ENCODE measurements at places on chromosomes 3 and 15. TPM values are rescaled to one million over a fixed set of nuclear protein-coding genes. Genes with fewer than 3 reads are reported as not detected.
A peak's percentile ranks its signal among the peaks of the same experiment; 100 is the strongest.

Gene DTX3L
- 25.8 TPM for total RNA-seq

Gene PAQR9
- not detected for total RNA-seq

Gene UQCC5
- 1.7 TPM for total RNA-seq

Gene RTP4
- 4.2 TPM for total RNA-seq

Gene EPHA3
- total RNA-seq = 3.6 TPM

DNA sequence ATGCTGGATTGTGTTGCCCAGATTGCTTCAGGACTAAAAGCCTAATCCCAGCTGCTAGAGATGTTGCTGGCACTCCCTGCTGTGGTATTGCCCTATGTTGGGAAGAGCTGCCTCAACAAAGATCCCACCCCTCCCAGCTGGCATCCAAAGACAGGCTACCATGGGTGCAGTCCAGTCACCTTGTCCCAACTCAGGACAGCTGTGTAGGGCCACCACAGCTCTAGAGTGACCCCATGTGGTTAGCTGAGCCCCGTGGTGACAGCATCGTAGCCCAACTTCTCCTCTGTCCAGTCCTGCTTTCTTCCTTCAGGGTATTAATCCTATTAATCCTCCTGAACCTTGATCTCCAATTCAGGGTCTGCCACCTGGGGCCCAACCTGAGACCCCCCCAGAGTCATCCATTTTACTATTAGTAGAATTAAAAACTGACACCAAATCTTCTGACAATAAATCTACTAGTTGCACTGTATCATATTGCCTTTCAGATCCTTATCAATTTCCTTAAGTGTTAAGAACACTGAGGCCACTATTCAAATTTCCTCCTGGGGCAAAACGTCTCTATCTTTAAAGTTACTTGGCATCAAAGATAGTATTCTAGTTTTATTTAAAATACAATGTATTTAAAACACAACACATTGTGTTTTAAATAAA, 83.5 kb downstream of the AQP9 start:
- H3K27me3 ChIP-seq = no peaks in the 10 kb centered on the region
- H3K36me3 ChIP-seq = no peaks in the 10 kb centered on the region
- no peaks in the 10 kb centered on the region for H3K4me1 ChIP-seq
- no peak overlapping the region for H3K4me3 ChIP-seq
- H3K27ac ChIP-seq = no peak overlapping the region

GRCh38 chr3:194285024-194285849, 65.9 kb downstream of the CPN2 start:
- H3K36me3 ChIP-seq = no peaks in the 10 kb centered on the region
- no peaks in the 10 kb centered on the region for H3K27me3 ChIP-seq
- no peak for DNase-seq

DNA sequence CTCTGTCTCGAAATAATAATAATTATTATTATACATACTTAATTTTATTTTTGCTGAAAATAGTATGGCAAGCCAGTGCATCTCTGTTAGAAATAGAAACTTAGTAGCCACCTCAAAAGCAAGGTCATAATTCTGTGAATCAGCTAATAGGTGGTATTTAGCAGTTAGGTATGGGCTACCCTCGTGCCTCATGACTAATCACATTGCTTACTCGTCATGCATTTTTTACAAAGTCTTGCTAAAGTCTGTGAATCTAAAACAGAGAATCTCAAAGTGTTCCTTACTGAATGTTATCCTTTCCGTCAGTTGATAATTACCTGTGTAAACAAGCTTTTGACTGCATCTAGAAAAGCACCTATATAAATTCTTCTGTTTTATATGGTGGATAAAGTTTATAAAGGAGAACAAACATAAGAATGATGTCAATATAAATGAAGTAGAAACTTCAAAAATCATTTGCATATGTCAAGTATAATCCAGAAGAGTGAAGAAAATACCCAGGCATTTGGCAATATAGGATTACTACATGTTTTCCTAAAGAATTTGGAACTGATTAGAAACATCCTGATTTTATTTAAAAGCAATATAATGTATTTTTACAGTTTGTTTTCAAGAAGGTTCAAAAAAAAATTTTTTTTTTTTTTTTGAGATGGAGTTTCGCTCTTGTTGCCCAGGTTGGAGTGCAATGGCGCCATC, 6.2 kb downstream of the PPARG start:
- DNase-seq = no peak
- no peaks in the 10 kb centered on the region for H3K36me3 ChIP-seq
- H3K4me1 ChIP-seq = no peaks in the 10 kb centered on the region
- H3K4me3 ChIP-seq = no peak overlapping the region

GRCh38 chr3:194780706-194781105, 95.0 kb downstream of the FAM43A start:
- H3K36me3 ChIP-seq = no peaks in the 10 kb centered on the region
- H3K4me3 ChIP-seq = no peak overlapping the region
- no peak overlapping the region for H3K27ac ChIP-seq
- no peaks in the 10 kb centered on the region for H3K4me1 ChIP-seq

DNA sequence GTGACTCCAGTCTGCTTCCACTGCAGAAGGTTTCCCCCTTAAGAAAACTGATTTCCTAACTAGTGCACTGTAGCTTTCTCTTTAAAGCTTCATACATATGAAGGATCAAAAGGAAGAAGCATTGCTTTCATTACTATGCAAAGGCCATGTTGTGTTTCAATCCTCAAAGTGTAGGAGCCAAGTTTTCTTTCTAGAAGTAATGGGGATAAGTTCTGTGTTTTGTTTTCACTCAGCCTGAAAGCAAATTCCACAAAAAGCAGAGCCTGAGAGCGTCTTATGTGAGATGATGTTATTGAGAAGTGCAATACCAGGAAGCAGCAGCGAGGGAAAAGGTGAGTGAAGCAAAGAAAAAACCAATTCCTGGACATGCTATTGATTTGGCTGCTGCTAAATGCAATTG, 99.7 kb downstream of the GMNC start:
- no peak for DNase-seq
- H3K27me3 ChIP-seq = no peaks in the 10 kb centered on the region
- no peak overlapping the region for H3K4me3 ChIP-seq
- no peaks in the 10 kb centered on the region for H3K36me3 ChIP-seq

- no peak overlapping the region for H3K27ac ChIP-seq
- no peaks in the 10 kb centered on the region for H3K4me1 ChIP-seq
- no peak for DNase-seq
- no peaks in the 10 kb centered on the region for H3K36me3 ChIP-seq
- no peak overlapping the region for H3K4me3 ChIP-seq
Measured at GRCh38 chr3:33278163-33278562, 921 bp downstream of the FBXL2 start.

GRCh38 chr3:98171071-98171470, 4.6 kb downstream of the OR5H15 start:
- H3K36me3 ChIP-seq = no peaks in the 10 kb centered on the region
- no peaks in the 10 kb centered on the region for H3K4me1 ChIP-seq
- DNase-seq = no peak
- no peak overlapping the region for H3K4me3 ChIP-seq

DNA sequence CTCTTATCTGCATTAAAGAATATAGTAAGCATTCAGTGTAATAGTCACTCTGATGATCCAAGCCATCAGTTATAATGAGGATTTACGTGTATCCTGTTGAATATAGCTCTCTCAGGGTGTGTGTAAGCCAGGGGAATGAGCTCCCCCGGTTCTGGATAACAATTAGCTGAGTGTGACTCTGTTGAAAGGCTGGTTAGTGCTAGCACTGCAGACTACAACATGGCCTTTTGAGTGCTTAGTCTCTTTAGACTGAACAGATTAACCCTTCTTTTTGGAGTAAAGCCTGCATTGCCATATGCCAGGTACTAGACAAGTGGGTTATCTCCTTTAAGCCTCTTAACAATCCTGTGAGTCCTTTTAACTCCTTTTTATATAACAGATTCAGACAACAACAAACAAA, 119.5 kb downstream of the TMEM108 start:
- no peaks in the 10 kb centered on the region for H3K27me3 ChIP-seq
- DNase-seq = no peak
- H3K4me1 ChIP-seq = no peaks in the 10 kb centered on the region
- H3K36me3 ChIP-seq = no peaks in the 10 kb centered on the region

DNA sequence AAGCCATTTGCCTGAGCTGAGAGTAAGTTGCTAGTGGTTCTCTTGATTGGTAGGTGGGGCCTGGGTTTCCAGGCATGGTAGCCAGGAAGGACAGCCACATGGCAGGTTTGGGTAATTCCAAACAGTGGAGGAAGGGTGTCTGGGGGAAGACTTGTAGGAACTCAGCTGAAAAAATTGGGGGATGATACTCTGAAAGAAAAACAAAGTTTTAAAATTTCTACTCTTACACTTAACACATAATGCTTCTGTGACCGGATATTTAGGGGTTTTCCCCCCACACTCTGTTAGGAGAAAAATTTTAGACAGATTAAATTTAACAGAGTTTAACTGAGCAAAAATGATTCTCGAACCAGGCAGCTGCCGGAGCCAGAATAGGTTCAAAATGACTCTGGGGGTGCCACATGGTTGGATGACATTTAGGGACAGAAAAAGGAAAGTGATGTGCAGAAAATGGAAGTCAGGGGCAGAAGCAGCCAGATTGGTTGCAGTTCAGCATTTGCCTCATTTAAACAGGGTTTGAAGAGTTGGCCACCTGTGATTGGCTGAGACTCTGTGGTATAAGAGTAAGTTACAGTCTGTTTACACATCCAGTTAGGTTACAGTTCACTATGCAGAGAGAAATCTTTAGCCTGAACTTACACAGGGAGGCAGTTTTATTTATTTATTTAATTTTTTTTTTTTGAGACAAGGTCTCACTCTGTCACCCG, 8.1 kb downstream of the B2M start:
- H3K4me3 ChIP-seq = no peak overlapping the region
- H3K4me1 ChIP-seq = peaks cover 19% of the 10 kb centered on the region
- H3K27ac ChIP-seq = no peak overlapping the region
- DNase-seq = no peak

- H3K4me1 ChIP-seq = peaks cover 4% of the 10 kb centered on the region
- H3K4me3 ChIP-seq = no peak overlapping the region
Measured at GRCh38 chr15:41411441-41411840, 5.5 kb upstream of the RTF1 start.

DNA sequence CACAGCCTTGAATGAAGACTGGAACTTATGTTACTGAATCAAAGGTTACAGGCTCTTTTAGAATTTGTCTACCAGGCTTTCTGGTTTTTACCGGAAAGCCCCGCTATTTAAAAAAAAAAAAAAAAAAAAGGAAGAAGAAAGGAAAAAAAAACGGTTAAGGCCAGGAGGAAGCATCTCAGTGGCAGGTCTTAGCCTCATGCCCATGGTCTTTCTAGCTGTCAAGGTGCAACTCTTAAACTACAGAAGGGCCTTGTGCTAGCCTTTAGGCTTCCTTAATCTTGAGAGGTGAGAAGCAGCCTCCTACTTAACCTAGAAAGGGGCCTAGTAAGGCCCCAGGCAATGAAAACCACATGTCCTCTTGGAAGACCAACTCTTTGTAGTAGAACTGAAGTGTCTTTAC, 77.5 kb downstream of the TBC1D5 start:
- no peak for DNase-seq
- H3K36me3 ChIP-seq = no peaks in the 10 kb centered on the region
- H3K4me3 ChIP-seq = no peak overlapping the region
- no peaks in the 10 kb centered on the region for H3K27me3 ChIP-seq
- H3K4me1 ChIP-seq = no peaks in the 10 kb centered on the region

DNA sequence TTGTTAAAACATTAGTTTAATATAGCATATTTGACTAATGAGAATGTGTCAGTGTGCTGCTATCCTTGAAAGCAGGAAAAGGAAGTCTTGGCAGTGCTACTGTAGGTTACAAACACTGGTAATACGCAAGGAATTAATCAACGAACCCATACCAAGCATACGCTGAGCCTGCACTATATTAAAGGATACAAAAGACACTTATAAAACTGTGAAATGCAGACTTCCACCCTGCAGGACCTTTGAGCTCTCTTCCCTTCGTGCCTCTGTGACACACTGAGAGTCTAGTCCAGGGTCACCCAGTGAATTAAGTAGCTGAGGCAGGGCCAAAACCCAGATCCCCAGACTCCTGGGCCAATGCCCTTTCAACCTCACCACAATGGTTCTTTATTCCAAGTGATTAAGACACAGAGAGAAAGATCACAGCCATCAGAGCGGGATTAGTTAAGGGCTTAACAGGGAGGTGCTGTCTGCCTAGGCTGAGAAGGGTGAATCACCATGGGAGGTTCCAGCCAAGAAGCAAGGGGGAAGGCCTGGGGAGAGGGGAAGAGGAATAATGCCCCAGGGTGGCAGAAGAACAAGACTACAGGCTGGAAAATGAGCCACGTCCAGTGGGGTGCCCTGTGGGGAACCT, 6.8 kb downstream of the ANXA2 start:
- no peaks in the 10 kb centered on the region for H3K27me3 ChIP-seq
- DNase-seq = peak; percentile 20
- peaks cover 100% of the 10 kb centered on the region for H3K4me1 ChIP-seq
- peak overlapping the region; percentile 43 for H3K4me3 ChIP-seq

DNA sequence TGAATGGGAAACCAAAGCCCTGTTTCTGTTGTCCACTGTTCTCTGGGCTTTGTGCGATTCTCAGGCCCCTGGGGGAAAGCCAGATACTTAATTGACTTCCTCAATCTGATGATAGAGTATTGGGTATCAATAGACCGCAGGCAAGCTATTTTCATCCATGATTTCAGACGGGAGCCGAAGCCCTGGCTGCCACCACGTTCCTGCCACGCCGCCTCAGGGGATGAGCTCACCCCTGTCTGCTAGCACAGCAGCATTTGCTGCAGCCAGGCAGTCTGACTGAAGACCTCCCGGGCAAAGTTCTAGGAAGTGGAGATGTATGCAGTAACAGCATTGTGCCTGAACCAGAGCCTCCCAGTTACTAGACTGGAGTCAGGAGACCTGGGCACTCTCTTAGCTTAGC, 69.8 kb downstream of the ISG20 start:
- peaks cover 13% of the 10 kb centered on the region for H3K4me1 ChIP-seq
- H3K4me3 ChIP-seq = no peak overlapping the region
- H3K27me3 ChIP-seq = no peaks in the 10 kb centered on the region
- DNase-seq = no peak
- no peaks in the 10 kb centered on the region for H3K36me3 ChIP-seq
- H3K27ac ChIP-seq = no peak overlapping the region

GRCh38 chr3:151859905-151860304, 13.5 kb upstream of the SUCNR1 start:
- H3K36me3 ChIP-seq = no peaks in the 10 kb centered on the region
- no peak for DNase-seq
- no peaks in the 10 kb centered on the region for H3K4me1 ChIP-seq
- no peak overlapping the region for H3K4me3 ChIP-seq
- H3K27ac ChIP-seq = no peak overlapping the region

- H3K27ac ChIP-seq = no peak overlapping the region
- DNase-seq = no peak
Measured at GRCh38 chr3:144270100-144270499, 298.5 kb downstream of the DIPK2A start.

- no peaks in the 10 kb centered on the region for H3K36me3 ChIP-seq
- H3K4me1 ChIP-seq = no peaks in the 10 kb centered on the region
- no peak overlapping the region for H3K27ac ChIP-seq
Measured at GRCh38 chr3:10137178-10137577, 4.4 kb upstream of the VHL start.

DNA sequence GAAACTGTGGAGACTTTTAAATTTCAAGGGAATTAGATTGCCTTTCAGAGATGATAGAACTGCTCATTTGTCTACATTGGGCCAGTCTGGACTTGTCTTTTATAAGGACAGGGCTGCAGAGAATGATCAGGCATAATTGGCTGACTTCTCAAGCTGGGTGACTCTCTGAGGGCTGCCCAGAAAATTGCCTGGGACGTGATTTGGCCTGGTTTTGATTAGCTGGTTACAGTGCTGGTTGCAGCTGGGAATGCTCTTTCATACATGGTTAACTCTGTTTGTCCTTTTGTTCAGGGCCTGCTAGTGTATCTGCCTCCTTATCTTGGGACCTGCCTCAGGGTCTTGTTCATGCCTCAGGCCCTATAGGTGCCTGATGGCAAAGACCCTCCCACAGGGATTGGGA, 245.6 kb downstream of the CLSTN2 start:
- no peak overlapping the region for H3K4me3 ChIP-seq
- no peaks in the 10 kb centered on the region for H3K27me3 ChIP-seq
- peak overlapping the region; percentile 13 for H3K27ac ChIP-seq
- no peak for DNase-seq
